Activated T-helper 17 cell treated with anti-CD3 and anti-CD28 coated beads, Interleukin-2, amount 50 U/mL, for 72 hours (primary cell): ENCODE measurements at places on chromosomes 4 and X. TPM values are rescaled to one million over a fixed set of nuclear protein-coding genes. Genes with fewer than 3 reads are reported as not detected.

The DMP1 gene
- total RNA-seq, result not detected

The PDGFC gene
- total RNA-seq, result not detected

The TIMM17B gene
- 66.3 TPM for total RNA-seq

The EPHA5 gene
- total RNA-seq, result not detected

The CXorf38 gene
- total RNA-seq, result 21.5 TPM

The AFAP1 gene
- 29.8 TPM for total RNA-seq

The PGM2 gene
- 67.0 TPM for total RNA-seq

The CWH43 gene
- total RNA-seq, result not detected

The STPG2 gene
- total RNA-seq, result 0.21 TPM

The HTRA3 gene
- not detected for total RNA-seq

The NPY1R gene
- total RNA-seq, result not detected

The MMRN1 gene
- 0.37 TPM for total RNA-seq

The CXCL13 gene
- total RNA-seq, result 1.0 TPM

GRCh38 chr4:88212253-88212561, 53.8 kb upstream of the ABCG2 start:
- ATAC-seq, result no peak

DNA sequence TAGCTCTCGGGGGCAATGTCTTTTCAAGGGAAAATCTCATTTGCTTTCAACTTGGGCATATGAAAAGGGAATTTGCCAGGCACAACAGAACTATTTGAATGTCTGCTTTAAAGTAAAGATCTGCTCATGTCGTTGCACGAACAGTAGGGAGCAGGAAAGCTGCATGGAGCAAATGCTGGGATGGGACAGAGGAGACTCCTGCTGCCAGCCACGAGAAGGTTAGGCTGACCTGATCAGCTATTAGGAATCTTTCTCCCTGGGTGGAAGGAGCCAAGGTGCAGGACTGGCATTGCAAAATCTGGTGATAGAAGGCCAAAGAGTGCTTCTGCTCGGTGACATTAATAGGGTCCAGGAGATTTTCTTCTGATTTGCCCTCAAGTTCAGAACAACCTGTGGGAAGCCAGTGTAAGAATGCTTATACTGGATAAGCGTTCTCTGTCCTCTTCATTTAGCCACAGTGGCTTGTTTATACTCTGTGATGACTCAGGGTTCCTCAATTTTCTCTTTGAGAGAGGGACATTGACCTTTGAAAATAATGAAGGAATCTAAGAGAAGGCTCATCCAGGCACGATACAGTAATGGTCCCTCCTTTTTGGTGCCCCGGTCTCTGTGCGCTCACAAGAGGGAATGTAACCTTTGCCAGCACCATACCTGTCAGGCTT, 22.9 kb downstream of the FHL1 start:
- no peak for ATAC-seq

- ATAC-seq, result no peak
These were observed 1162.8 kb upstream of the PRKX start for GRCh38 chrX:4876268-4876667.

- no peak for ATAC-seq
These were observed 11.2 kb upstream of the RNF4 start for GRCh38 chr4:2457481-2458295.

DNA sequence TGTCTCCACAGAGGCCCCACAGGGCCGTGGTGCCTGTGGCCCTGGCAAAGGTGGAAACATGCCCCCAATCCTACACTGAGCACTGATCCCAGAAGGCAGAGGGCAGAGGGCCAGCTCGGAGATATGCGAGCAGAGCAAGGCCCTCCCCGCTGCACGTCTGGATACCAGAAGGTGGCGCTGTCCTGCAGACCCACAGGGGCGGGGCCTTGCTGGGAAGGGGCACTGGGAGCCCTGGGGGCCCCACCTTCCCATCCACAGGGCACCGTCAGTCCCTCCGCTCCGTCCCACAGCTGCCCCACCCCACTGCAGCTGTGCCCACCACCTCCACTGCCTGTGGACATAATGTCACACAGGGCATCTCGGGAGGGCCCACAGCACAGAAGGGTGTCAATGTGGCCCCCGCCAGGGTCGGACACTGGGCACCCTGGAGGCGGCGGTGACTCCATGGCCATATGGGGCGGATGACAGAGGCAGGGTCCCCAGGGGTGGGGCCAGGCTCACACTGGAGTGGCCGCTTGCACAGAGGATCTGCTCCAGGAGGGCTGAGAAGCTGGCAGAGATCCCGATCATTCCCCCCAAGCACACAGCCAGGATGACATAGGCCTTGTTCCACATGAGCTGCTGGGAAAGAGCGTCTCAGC, 4.8 kb downstream of the SLC49A3 start:
- peak; percentile 33 for ATAC-seq

DNA sequence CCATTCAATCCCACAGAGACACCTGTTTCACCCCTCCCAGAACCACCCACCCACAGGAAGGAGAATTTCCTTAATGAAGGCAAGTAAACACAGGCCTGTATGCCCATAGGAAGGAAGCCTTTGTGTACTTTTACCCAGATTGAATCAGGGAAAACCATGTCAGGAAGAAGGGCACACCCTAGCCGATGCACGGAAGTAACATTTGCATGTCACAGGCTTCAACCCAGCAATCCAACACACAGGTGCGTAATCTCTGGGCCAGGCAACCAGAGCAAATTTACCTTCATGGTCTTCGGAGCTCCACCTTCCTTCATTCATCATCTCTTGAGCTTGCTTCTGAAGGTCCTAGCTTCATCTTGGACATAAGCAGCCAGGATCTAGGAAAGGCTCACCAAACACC, 206.3 kb downstream of the SHROOM3 start:
- no peak for ATAC-seq

GRCh38 chrX:111088628-111089027, 7.4 kb upstream of the PAK3 start:
- no peak for ATAC-seq

DNA sequence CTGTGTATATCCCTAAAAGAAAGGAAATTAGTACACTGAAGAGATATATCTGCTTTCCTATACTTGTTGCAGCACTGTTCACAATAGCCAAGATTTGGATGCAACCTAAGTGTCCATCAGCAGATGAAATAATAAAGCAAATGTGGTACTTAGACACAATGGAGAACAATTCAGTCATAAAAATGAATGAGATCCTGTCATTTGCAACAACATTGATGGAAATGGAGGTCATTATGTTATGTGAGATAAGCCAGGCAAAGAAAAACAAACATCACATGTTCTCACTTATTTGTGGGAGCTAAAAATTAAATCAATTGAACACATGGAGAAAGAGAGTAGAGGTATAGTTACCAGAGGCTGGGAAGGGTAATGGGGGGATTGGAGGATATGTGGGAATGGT, 611.9 kb downstream of the STPG2 start:
- ATAC-seq, result no peak

DNA sequence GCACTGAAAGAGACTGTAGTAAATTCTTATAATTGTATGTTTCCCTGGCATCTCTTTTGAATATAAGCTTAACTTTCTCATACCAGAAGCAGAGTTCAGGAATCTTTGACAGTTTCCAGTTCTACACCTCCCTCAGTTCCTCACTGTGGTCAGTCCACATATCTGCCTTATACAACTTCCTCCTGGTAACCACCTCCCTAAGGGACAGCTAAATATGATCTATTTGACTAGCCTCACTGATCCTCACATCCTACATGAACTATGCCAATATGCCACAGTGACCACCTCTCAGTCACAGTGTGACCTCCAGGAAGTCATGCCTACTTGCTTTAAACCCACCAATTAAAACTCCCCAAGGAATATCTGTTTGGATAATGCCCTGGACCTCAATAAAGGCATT, 51.6 kb upstream of the HDAC8 start:
- ATAC-seq, result no peak

DNA sequence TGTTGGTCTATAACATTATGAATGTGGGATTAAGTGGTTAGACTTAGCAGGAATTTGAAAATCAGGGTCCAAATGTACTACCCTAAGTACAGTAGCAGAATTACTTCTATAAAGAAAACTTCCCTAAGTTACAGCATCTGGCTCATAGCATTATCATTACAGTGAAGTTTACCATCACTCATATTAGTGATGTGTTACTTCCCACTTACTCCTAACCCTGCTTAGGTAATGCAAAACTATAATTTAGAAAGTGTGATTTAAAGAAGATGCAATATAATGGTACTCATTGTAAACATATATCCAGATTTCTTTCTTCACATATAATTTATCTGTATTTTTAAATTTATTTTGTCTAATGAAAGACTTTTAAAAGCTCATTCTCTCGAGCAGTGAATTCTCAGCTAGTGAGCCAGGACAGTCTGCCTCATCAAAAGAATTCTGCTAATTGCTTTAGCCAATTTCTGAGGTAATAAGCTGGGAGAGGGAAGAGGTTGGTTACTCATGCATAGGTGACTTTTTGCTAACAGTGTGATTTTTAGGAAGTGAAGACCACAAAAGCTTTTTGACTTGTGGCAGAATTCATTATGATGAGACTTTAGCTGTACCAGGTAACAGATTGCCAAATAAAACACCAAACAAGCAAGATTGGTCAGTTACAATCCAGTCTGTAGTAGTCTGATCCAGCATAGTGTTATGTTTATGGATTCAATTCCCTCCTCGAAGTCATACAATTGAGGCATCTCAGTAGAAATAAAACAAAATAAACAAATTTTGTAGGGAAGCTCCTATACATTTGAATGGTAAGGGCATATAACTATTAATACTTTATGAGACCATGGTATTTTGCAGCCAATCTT, 21.0 kb downstream of the PLS3 start:
- no peak for ATAC-seq

GRCh38 chr4:145498430-145498829, 16.8 kb downstream of the SMAD1 start:
- no peak for ATAC-seq

DNA sequence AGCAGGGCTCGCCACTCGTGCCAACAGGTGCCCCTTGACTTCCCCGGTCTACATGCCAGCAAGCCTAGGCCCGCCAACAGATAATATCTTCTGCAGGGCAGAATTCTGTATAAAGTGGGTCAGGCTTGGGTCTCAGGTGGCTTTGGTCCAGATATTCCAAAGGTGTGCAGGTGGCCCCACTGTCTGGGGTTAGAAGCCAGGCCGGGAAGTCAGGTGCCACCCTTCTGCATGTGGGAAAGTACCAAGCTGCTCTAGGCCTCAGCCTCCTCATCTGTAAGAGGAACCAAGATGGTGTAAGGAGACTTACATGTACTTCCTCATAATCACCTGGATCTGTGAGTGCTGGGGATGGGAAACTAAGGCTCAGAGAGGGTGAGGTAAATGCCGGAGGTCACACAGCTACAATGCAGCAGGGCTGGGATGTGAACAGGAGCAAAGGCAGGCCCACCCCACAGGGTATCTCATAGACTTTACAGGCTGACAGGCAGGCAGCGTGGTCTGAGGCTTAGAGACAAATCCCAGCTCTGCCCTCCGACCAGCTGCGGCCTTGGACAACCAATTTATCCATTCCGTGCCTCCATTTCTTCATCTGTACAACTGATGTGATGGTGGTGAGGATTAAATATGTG, 35.9 kb downstream of the WDR1 start:
- ATAC-seq, result no peak

GRCh38 chr4:48041535-48042137, 25.1 kb downstream of the NIPAL1 start:
- ATAC-seq, result peak; percentile 82

DNA sequence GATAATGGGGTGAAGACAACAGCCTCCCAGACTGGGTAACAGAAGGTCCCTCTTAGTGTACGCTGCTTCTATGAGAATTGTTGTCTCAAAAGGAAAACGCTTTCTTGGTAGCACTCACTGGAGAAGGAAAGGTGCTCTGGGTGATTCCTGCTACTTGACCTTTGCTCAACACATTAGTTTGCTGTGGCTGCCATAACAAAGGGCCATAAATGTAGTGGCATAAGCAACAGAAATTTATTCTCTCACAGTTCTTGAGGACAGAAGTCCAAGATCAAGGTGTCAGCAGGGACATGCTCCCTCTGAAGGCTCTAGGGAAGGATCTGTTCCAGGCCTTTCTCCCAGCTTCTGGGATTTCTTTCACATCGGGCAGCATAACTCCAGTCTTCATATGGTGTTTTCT, 19.0 kb downstream of the HCCS start:
- ATAC-seq, result no peak

DNA sequence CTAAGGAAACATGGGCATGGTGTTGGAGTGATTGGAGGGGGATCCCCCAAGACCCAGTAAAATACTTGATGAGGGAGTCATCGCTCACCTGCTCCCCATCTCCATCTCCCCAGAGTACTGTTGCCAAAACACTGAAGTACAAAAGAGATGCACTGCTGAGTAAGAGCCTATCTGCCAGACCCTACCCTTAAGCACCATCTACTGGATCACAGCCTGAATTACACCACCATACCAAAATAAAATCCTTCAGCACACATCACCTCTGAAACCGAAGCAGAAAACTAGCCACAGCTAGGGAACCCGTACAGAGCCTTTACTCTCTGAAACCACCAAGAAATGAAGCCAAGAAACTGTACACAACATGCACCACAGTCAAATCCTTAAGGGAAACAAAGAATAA, 466.3 kb upstream of the ACTRT1 start:
- no peak for ATAC-seq

GRCh38 chrX:139639253-139639652, 68.7 kb downstream of the MCF2 start:
- no peak for ATAC-seq

GRCh38 chrX:56761167-56761566, 32.1 kb downstream of the NBDY start:
- ATAC-seq, result no peak

- no peak for ATAC-seq
These were observed 425.8 kb upstream of the PABPC4L start for GRCh38 chr4:134627366-134627765.

- ATAC-seq, result no peak
These were observed 147.4 kb downstream of the COL25A1 start for GRCh38 chr4:109155084-109155483.

DNA sequence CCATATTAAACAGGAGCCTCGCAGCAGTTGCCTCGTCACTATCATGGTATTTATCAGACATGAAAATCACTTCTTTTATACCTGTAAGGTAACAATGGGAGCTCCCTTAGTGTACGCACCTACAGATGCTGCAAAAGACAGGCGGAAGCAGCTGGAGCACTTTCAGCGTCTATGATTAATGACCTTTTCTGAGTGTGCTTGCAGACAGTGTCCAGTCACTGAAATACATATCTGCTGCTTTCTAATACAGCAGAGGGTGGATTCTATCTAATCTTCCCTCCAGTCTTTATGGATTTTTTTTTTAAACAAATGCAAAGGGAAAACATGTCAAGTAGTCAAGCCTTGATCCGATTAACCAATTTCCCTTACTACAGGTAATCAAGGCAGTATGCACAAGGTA, 24.1 kb downstream of the DCTD start:
- ATAC-seq, result no peak

- ATAC-seq, result no peak
These were observed 117.2 kb downstream of the TEX13C start for GRCh38 chrX:125436855-125437254.

DNA sequence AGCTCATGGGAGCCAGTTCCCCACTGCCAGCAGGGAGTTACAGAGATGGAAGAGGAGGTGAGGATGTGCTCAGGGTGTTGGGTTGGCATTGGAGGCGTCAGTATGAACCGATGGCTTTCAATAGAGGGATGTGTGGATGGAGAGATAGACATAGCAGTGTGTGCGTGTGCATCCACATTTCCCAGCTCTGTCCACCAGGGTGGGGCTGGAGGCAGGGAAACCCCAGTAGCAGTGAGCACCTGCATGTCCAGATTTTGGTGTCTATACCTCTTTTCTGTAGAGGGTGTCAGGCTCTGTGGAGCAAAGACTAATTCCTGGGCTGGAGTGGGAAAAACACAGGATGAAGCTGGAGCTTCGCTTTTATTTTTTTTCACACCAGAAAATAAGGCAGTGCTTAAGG, 37.2 kb upstream of the HGFAC start:
- ATAC-seq, result no peak
